Glomerular endothelial cell (primary cell): ENCODE measurements at places on chromosomes 12 and 14. TPM values are rescaled to one million over a fixed set of nuclear protein-coding genes. Genes with fewer than 3 reads are reported as not detected.

GRCh38 chr12:88300931-88301330 is 158.8 kb downstream of the TMTC3 start:
- no peak for DNase-seq

- DNase-seq = peak; percentile 97
These were observed 155.5 kb downstream of the PRKCH start for GRCh38 chr14:61476754-61477410.

The RIMKLB gene
- total RNA-seq = 30.1 and 63.9 TPM in 2 replicates

- DNase-seq = no peak
These were observed 808 bp downstream of the ACIN1 start for GRCh38 chr14:23093991-23094665.

DNA sequence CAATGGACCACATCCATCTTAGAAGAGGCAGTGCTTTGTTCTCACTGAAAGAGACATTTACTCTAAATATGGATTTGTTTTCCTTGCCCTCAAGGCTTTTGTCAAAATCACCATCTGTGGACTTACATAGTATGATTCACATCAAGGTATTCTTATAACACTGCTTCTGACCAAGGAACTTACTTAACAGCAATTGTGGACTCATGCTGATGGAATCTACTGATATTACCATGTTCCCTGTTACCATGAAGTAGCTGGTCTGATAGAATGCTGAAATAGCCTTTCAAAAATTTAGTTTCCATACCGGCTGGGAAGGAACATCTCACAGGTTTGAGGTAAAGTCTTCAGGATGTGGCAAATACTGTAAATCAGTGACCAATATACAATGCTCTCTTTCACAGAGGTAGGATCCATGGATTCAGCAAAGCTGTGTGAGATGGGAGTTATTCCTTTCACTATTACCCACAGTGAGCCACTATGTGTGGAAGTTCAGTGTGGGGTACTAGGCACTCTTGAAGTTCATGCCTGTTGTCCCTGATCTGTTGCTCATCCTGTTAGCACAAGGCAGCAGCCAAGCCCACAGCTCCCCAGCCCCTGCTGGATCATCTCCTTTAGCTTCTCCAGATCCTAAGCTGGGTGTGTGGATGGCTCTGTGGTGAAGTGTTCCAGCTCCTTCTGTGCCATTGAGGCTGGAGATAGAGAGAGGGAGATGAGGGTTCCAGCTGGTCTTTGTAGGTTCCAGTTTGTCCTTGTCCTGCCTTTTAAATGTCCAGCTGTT is 126.4 kb downstream of the ATP23 start:
- DNase-seq = no peak

DNA sequence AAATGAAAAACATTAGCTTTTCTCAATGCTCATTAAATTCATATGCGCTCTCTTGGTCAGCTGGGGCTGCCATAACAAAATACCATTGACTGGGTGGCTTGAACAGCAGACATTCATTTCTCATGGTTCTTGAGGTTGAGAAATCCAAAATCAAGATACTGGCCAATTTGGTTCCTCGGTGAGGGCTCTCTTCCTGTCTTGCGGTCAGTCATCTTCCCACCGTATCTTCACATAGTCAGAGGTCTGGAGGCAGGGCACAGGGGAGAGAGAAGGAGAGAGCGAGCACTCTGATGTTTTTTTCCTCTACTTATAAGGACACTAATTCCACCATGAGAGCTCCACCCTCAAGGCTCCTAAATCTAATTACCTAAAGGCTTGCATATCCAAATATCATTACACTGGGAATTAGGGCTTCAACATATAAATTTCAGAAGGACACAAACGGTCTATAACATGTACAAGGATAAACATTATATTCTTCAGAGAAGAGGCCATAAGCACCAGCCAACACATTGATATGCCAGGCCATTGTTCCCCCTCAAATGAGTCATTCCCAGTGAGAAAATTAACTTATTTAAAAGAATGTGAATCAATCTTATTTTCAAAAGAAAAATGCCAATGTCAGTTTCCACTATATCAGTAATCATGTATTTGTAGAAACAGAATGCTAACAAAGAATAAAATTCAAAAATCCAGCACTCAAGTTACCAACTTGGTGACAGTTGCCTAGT is 152.2 kb downstream of the BTG1 start:
- no peak for DNase-seq

The WNT5B gene
- total RNA-seq = 9.4 and 9.6 TPM in 2 replicates

DNA sequence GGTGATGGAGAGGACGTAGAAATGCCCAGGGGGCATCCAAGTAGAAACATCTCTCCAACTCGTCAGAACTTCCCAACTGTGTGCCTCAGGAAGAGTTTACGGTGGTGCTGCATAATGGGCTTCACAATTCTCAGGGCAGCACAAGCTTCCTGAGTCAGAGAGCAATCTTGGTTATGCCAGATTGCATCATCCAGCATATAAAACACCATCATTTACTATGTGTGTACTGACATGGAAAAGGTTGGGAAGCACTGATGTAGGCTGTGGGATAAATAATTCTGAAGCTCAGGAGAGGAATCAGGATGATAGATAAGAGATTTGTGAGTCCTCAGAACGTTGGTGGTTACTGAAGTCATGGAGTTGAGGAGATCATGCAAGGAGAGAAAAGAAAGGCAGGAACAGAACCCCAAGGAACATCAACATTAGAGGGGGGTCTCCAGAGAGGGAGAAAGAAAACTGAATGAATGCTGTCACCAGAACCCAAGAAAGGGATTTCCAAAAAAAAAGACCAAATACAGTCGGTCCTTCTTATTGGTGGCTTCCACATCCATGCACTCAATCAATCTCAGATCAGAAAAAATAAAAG is 4.7 kb upstream of the NCKAP5L start:
- no peak for DNase-seq

DNA sequence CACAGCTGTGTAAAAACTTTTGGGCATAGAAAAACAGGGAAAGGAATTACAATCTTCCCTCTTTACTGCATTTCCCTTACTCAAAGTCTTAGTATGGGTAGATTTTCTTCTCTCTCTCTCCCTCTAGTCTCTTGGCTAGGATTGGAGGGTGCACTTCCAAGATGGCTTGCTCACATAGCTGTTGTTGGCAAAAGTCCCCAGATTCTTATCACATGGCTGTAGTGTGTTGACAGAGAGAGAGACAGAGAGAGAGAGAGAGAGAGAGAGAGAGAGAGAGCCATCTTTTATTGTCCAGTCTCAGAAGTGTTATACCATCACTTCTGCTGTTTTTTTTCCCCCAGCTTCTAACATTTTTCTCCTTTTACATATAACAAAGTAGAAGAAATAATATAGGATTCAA is 6.3 kb upstream of the OR4E2 start:
- no peak for DNase-seq

- no peak for DNase-seq
These were observed 64.4 kb upstream of the RTL1 start for GRCh38 chr14:100967930-100968329.

DNA sequence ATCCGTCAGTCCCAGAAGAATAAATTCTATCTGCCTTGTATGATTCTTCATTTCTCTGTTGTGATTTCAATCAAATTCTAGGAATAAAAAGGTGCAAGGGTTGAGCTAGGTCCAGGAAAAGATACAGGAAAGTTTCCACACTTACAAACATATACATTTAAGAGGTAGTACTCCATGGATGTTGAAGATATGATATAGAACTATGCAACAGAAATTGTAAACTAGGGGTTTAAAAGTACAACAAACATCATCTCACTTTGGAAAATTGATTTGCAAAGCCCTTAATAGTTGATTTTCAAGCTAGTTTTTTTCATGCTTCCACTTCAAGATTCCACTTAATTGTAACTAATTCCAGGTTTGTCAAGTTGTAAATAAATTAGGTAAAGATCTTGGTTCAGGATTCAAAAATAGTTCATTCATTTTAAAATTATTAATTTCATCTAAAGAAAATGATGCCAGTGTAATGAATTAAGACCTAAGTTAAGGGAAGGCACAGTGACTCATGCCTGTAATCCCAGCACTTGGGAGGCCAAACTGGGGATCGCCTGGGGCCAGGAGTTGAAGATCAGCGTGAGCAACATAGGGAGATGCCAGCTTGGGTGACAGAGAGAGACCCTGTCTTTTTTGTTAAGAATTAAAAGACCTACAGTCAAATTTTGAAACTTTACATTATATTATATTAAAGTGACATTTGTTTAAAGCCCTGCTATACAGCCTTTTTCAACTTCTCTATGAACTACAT is at the start of gene OR6C70:
OR6C70 (minus strand) TSS at position 51 of the 742 bp plus-strand sequence; CDS start at position 51, 0 bp downstream.
- DNase-seq = no peak

The RNASE3 gene
- not detected in 2 replicates for total RNA-seq
